ENCODE measurements at places on chromosomes 4 and X. TPM values are rescaled to one million over a fixed set of nuclear protein-coding genes. Genes with fewer than 3 reads are reported as not detected.

DNA sequence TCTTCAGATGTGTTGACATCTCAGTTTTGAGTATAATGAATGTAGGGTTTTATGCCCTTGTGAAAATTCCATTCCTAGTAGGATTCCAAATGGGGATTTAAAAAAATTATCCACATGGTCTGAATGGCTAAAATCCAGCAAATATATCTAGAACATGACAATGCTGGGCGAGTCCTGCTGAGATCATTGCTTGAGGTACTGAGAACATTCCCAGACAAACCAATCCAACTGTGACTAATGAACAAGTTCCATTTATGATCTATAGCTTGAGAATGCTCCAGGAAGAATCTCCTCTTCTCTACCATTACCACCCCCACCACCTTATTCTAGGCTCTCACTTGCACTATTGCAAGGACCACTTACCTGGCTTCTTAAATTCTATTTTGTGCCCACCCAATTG, 77.2 kb upstream of the IL1RAPL2 start:
- peak; percentile 1 for DNase-seq
- no peak overlapping the region for H3K4me3 ChIP-seq
- H3K27me3 ChIP-seq = no peaks in the 10 kb centered on the region
- no peaks in the 10 kb centered on the region for H3K4me1 ChIP-seq
- no peaks in the 10 kb centered on the region for H3K36me3 ChIP-seq
- no peak overlapping the region for H3K27ac ChIP-seq

GRCh38 chr4:162497564-162498167, 333.9 kb upstream of the FSTL5 start:
- no peaks in the 10 kb centered on the region for H3K4me1 ChIP-seq
- H3K27me3 ChIP-seq = no peaks in the 10 kb centered on the region
- H3K4me3 ChIP-seq = no peak overlapping the region
- H3K27ac ChIP-seq = no peak overlapping the region

- H3K27me3 ChIP-seq = no peaks in the 10 kb centered on the region
- H3K36me3 ChIP-seq = no peaks in the 10 kb centered on the region
- H3K4me3 ChIP-seq = no peak overlapping the region
Measured at GRCh38 chrX:43845776-43846175, 36.5 kb downstream of the MAOB start.

GRCh38 chrX:68994135-68994890, 165.5 kb downstream of the EFNB1 start:
- H3K4me3 ChIP-seq = no peak overlapping the region
- H3K36me3 ChIP-seq = no peaks in the 10 kb centered on the region
- no peaks in the 10 kb centered on the region for H3K4me1 ChIP-seq
- H3K27me3 ChIP-seq = no peaks in the 10 kb centered on the region

DNA sequence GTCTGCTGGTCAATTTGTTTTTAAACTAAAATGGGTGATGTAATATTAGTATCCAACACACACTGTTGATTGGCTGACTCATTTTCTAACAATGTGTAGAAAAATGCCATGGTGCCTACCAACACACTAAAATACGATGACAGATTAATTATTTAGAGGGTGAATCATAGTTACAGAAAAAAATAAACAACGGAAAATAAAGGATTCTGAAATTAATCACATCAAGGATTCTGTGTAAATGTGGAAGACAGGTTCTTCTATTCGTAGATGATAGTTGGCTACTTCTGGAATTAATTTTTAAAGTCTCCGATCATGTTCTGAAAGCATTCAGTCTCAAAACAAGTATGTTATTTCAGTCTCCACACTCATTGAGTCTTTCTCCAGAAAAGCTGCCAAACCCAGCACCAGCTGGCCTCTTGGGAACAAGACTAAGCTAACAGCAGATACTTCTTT, 8.2 kb upstream of the IQCM start:
- DNase-seq = peak; percentile 92
- no peaks in the 10 kb centered on the region for H3K27me3 ChIP-seq
- peaks cover 37% of the 10 kb centered on the region for H3K4me1 ChIP-seq
- peak overlapping the region; percentile 41 for H3K4me3 ChIP-seq
- H3K27ac ChIP-seq = peak overlapping the region; percentile 75

- H3K4me3 ChIP-seq = no peak overlapping the region
- no peak for DNase-seq
- H3K27ac ChIP-seq = no peak overlapping the region
- no peaks in the 10 kb centered on the region for H3K27me3 ChIP-seq
Measured at GRCh38 chrX:47293106-47293505, 60.3 kb downstream of the USP11 start.

GRCh38 chr4:165070560-165070959, 16.9 kb downstream of the TRIM75 start:
- H3K27ac ChIP-seq = no peak overlapping the region
- H3K36me3 ChIP-seq = no peaks in the 10 kb centered on the region
- DNase-seq = no peak
- H3K27me3 ChIP-seq = no peaks in the 10 kb centered on the region
- no peak overlapping the region for H3K4me3 ChIP-seq
- no peaks in the 10 kb centered on the region for H3K4me1 ChIP-seq

DNA sequence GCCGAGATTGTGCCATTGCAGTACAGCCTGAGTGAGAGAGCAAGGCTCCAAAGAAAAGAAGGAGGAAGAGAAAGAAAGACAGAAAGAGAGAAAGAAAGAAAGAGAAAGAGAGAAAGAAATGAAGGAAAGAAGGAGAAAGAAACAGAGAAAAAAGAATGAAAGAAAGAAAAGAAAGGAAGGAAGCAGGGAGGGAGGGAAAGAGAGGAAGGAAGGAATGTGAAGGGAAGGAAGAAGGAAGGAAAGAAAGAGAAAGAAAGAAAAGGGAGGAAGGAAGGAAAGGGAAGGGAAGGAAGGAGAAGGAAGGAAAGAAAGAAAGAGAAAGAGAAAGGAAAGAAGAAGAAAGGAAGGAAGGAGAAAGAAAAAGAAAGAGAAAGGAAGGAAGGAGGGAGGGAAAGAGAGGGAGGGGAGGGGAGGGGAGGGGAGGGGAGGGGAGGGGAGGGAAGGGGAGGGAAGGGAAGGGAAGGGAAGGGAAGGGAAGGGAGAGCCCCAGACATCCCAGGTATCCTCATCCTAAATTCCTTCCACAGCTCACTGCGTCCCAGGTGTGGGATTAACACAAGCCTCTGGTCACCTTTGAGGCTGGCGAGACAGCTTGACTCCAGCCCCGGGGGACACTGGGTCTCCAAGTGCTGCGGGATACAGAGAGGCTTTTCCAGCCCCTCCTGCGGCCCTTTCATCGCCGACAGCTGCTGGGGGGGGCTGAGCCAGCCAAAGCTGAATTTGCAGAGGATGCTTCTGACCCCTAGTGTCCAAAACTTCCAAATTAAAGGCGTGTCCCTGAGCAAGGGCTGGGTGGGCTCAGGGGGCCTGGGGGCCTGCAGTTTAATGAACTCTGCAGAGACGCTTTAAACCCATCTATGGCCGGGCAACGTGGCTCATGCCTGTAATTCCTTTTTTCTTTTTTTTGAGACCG, 24.2 kb upstream of the CSF2RA start:
- H3K4me1 ChIP-seq = no peaks in the 10 kb centered on the region
- no peak overlapping the region for H3K27ac ChIP-seq
- no peaks in the 10 kb centered on the region for H3K36me3 ChIP-seq
- no peak overlapping the region for H3K4me3 ChIP-seq
- H3K27me3 ChIP-seq = no peaks in the 10 kb centered on the region

The RHOXF2B gene
- total RNA-seq = not detected

The CCKAR gene
- total RNA-seq = not detected

The OPHN1 gene
- total RNA-seq = 4.5 TPM

The NAP1L3 gene
- total RNA-seq = 11.0 TPM

The FAM120C gene
- total RNA-seq = 4.5 TPM
